ENCODE measurements at places on chromosomes 3 and 15.

- H3K36me3 ChIP-seq = no peaks in the 10 kb centered on the region
- peaks cover 4% of the 10 kb centered on the region for H3K4me1 ChIP-seq
- no peak for DNase-seq
- H3K27me3 ChIP-seq = no peaks in the 10 kb centered on the region
- H3K27ac ChIP-seq = no peak overlapping the region
Observed at GRCh38 chr15:59306520-59307164, 66.0 kb downstream of the MYO1E start.

- H3K4me3 ChIP-seq = no peak overlapping the region
- no peaks in the 10 kb centered on the region for H3K36me3 ChIP-seq
- DNase-seq = no peak
- H3K27ac ChIP-seq = no peak overlapping the region
Observed at GRCh38 chr15:39887211-39887610, 32.9 kb downstream of the GPR176 start.

DNA sequence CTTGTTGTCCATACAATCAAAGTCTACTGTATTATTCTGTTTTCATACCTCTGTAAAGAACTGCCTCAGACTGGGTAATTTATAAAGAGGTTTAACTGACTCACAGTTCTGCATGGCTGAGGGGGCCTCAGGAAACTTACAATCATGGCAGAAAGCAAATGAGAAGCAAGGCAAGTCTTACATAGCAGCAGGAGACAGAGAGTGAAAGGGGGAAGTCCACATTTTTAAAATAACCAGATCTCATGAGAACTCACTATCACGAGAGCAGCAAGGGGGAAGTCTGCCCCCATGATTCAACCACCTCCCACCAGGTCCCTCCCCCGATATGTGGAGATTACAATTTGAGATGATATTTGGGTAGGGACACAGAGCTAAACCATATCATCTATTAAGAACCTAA, 724.6 kb upstream of the CBLB start:
- no peak overlapping the region for H3K27ac ChIP-seq
- no peak overlapping the region for H3K4me3 ChIP-seq
- DNase-seq = no peak

DNA sequence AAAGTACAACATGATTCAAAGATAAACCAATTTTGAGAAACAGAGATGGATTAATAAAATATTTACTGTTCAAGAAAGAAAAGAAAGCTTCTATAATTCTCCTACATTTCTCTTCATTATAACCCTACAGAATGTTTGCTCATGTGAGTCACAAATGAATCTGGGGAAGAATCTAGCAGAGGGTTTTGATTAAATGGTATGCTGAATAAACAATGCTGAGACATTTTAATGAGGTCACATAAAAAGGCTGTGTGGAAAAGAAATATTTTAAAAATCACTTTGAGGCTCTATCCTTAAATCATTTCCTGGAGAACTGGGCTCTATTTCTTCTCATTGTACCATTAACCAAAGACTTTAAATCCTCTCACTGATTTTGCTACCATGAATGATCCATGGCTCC, 727.7 kb downstream of the NTRK3 start:
- H3K27ac ChIP-seq = no peak overlapping the region
- no peaks in the 10 kb centered on the region for H3K4me1 ChIP-seq
- no peak for DNase-seq
- H3K36me3 ChIP-seq = no peaks in the 10 kb centered on the region
- no peaks in the 10 kb centered on the region for H3K27me3 ChIP-seq
- H3K4me3 ChIP-seq = no peak overlapping the region

- no peak overlapping the region for H3K27ac ChIP-seq
- no peaks in the 10 kb centered on the region for H3K27me3 ChIP-seq
- no peaks in the 10 kb centered on the region for H3K36me3 ChIP-seq
- peaks cover 26% of the 10 kb centered on the region for H3K4me1 ChIP-seq
- no peak overlapping the region for H3K4me3 ChIP-seq
- no peak for DNase-seq
Observed at GRCh38 chr3:58621086-58621830, 44.1 kb upstream of the FAM107A start.

DNA sequence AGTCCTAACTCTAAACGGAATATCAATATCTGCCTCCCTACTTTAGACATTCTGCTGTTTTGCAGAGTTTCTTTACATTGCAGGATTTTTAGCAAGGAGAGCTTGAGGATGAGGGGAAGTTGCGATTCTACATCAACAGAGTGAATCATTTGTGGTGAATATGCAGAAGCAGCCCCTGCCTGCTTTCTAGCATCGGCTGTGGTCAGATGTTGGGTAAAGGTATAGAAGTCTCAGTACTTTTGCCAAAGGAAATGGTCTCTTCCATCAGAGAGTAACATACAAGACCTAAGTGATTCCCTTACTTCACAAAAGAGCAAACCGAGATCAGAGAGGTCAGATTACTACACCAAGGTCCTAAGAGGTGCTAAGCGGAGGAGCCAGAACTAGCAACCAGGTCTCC, 15.2 kb downstream of the ST3GAL6 start:
- H3K27me3 ChIP-seq = no peaks in the 10 kb centered on the region
- no peak overlapping the region for H3K4me3 ChIP-seq
- no peak for DNase-seq
- H3K36me3 ChIP-seq = no peaks in the 10 kb centered on the region

GRCh38 chr3:48762816-48763215, 45.8 kb upstream of the IP6K2 start:
- DNase-seq = no peak
- peaks cover 28% of the 10 kb centered on the region for H3K36me3 ChIP-seq
- H3K4me1 ChIP-seq = no peaks in the 10 kb centered on the region
- H3K4me3 ChIP-seq = no peak overlapping the region
- H3K27me3 ChIP-seq = no peaks in the 10 kb centered on the region
- H3K27ac ChIP-seq = no peak overlapping the region

- peak; percentile 94 for DNase-seq
- no peaks in the 10 kb centered on the region for H3K36me3 ChIP-seq
- no peak overlapping the region for H3K4me3 ChIP-seq
Observed at GRCh38 chr15:54577476-54578250, 599.4 kb downstream of the UNC13C start.

GRCh38 chr15:86595741-86596140, 516.1 kb downstream of the AGBL1 start:
- H3K36me3 ChIP-seq = no peaks in the 10 kb centered on the region
- no peak overlapping the region for H3K4me3 ChIP-seq
- no peak overlapping the region for H3K27ac ChIP-seq
- no peak for DNase-seq
- peaks cover 8% of the 10 kb centered on the region for H3K4me1 ChIP-seq
- H3K27me3 ChIP-seq = no peaks in the 10 kb centered on the region

DNA sequence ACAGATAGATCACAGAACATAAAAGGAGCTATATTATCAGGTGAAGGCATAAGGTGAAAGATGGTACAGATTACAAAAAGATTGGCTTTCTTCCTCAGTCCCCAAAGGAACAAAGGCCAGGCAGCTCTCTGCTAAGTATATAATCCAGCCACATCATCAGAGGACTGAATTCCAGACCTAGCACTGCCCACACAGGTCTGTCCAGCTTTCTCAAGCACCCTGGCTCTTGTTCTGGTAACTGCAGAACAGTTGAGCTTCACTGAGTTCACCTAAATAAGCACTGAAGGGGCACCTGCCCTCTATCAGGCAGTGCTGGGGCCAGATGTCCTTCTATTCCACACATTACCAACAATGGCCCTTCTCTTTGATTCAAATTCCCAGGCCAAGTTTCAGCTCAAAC, 6.3 kb downstream of the DUOXA1 start:
- no peak overlapping the region for H3K4me3 ChIP-seq
- no peak for DNase-seq

- H3K27me3 ChIP-seq = no peaks in the 10 kb centered on the region
- DNase-seq = no peak
- H3K4me1 ChIP-seq = no peaks in the 10 kb centered on the region
- H3K36me3 ChIP-seq = peaks cover 2% of the 10 kb centered on the region
Observed at GRCh38 chr15:67605871-67606270, 63.4 kb downstream of the MAP2K5 start.

DNA sequence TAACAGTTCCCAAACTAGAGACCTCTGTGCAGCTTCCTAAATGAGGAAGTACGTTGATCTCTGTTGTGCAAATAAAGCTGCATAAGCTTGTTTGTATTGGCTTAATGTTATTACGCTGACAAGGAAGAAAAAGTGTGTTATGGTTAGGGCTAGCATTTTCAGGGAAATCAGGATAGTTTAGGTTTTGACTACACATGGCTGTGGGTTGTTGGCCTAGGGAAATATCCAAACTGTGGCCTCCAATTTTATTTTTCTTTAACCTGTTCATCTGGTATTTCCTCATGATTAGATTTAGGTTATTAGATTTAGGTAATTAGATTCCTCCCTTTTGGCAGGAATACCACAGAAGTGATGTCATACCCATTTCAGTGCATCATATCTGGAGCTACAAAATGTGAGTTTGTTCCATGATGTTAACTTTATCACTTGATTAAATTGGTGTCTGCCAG, 8.7 kb upstream of the MCCC1 start:
- peak; percentile 36 for DNase-seq
- no peak overlapping the region for H3K4me3 ChIP-seq
- H3K4me1 ChIP-seq = no peaks in the 10 kb centered on the region
- no peak overlapping the region for H3K27ac ChIP-seq
- H3K36me3 ChIP-seq = no peaks in the 10 kb centered on the region
- no peaks in the 10 kb centered on the region for H3K27me3 ChIP-seq

- no peaks in the 10 kb centered on the region for H3K4me1 ChIP-seq
- no peaks in the 10 kb centered on the region for H3K36me3 ChIP-seq
- H3K27ac ChIP-seq = no peak overlapping the region
- no peak overlapping the region for H3K4me3 ChIP-seq
- no peak for DNase-seq
Observed at GRCh38 chr3:74282202-74282601, 332.3 kb downstream of the CNTN3 start.

GRCh38 chr3:21672303-21672702, 78.7 kb downstream of the ZNF385D start:
- H3K27ac ChIP-seq = no peak overlapping the region
- H3K4me3 ChIP-seq = no peak overlapping the region

DNA sequence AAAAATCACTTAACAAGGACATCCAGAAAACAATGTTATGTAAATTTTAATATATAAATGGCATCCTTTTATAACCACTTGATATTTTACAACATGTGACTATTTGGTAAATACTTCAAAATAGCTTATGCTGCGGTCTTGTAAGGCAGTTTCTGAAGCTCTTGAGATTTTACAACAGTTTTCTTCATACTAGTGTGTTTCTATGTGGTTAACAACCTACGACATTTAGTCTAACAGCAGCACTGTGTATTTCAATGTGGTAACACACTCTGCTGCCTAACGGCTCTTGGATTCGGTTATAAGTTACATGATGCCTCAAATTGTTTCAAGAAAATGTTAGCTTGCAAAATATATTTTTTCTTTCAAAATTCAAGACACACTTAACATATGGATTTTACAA, 12.9 kb upstream of the MELTF start:
- H3K27me3 ChIP-seq = no peaks in the 10 kb centered on the region
- no peak for DNase-seq
- no peaks in the 10 kb centered on the region for H3K4me1 ChIP-seq
- H3K4me3 ChIP-seq = no peak overlapping the region

GRCh38 chr3:134667406-134667805, 16.6 kb upstream of the KY start:
- no peak for DNase-seq
- H3K27ac ChIP-seq = no peak overlapping the region
- H3K27me3 ChIP-seq = peaks cover 2% of the 10 kb centered on the region
- H3K4me1 ChIP-seq = peaks cover 49% of the 10 kb centered on the region
- no peaks in the 10 kb centered on the region for H3K36me3 ChIP-seq
- no peak overlapping the region for H3K4me3 ChIP-seq

DNA sequence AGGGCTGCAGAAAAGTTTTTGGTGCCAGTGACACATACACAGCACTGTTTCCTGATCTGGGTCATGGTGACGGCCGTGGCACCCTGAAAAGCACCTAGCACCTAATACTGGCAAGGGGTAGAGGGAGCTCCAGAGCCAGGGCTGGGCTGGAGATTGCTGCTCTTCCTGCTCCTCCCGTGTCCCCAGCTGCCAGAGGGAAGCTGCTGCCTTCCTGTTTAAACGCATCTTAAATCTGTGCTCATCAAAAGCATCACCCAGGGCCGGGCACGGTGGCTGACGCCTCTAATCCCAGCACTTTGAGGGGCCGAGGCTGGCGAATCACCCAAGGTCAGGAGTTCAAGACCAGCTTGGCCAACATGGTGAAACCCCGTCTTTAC, 156.7 kb upstream of the MEF2A start:
- no peak overlapping the region for H3K4me3 ChIP-seq
- H3K4me1 ChIP-seq = peaks cover 26% of the 10 kb centered on the region
- DNase-seq = peak; percentile 63
- no peaks in the 10 kb centered on the region for H3K27me3 ChIP-seq

GRCh38 chr15:49137861-49138260, 17.5 kb downstream of the COPS2 start:
- H3K27ac ChIP-seq = no peak overlapping the region
- no peaks in the 10 kb centered on the region for H3K27me3 ChIP-seq
- DNase-seq = no peak
- H3K4me3 ChIP-seq = no peak overlapping the region

DNA sequence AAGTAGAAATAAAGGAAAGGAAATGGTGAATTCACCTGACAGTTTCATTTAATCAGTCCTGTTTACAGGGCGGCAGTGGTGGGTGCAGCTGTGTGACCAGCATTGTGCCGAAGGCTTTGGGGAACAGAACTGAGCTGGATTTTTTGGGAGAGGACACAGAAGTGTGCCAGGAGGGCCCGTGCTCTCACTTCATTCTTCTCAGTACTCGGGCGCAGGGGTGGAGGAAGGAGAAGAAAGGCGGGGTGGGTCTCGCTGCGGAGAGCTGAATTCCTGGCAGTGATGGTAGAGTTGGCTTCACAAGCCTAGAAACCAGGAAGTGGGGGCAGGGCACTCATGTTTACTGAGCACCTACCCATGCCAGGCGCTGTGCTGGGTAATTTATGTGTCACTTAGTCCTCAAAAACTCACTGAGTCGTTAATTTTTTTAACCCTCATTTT, 64.6 kb downstream of the CRTC3 start:
- H3K27ac ChIP-seq = no peak overlapping the region
- peaks cover 19% of the 10 kb centered on the region for H3K4me1 ChIP-seq
- H3K36me3 ChIP-seq = peaks cover 31% of the 10 kb centered on the region
- no peaks in the 10 kb centered on the region for H3K27me3 ChIP-seq
- DNase-seq = peak; percentile 61

DNA sequence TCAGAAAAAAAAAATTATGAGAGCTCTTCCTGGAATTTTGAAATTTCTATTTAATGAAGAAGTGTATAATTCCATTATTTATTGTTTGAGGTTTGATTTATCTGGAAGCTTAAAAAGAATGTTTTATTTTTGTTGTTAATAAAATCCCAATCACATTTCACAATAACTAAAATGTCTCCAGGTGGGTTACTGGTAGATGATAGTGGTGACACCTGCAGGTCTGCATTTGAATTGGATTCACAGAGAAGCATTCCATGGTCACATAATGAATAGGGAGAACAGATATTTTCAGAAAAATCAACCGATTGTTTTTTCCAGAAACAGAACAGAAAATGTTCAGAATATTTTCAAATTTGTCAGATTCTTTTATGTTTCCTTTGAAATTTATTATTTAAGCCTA, 48.3 kb downstream of the ASB7 start:
- H3K4me1 ChIP-seq = peaks cover 10% of the 10 kb centered on the region
- DNase-seq = no peak

GRCh38 chr3:111807826-111808225, 51.2 kb upstream of the PHLDB2 start:
- no peaks in the 10 kb centered on the region for H3K4me1 ChIP-seq
- H3K27ac ChIP-seq = no peak overlapping the region
- no peaks in the 10 kb centered on the region for H3K36me3 ChIP-seq
- no peaks in the 10 kb centered on the region for H3K27me3 ChIP-seq

Measured in muscle of leg (tissue), 16 donors.